ENCODE measurements at places on chromosomes 5 and 9.

GRCh38 chr5:125338440-125339174, 592.2 kb upstream of the ZNF608 start:
- DNase-seq = no peak

GRCh38 chr9:20197976-20198685, 409.3 kb upstream of the SLC24A2 start:
- DNase-seq = no peak

- peak; percentile 50 for DNase-seq
Observed at GRCh38 chr9:92140074-92140753, 25.0 kb upstream of the SPTLC1 start.

- DNase-seq = no peak
Observed at GRCh38 chr5:54691656-54692055, 174.1 kb downstream of the SNX18 start.

GRCh38 chr9:92671323-92671722, 1.4 kb upstream of the IPPK start:
- no peak for DNase-seq

DNA sequence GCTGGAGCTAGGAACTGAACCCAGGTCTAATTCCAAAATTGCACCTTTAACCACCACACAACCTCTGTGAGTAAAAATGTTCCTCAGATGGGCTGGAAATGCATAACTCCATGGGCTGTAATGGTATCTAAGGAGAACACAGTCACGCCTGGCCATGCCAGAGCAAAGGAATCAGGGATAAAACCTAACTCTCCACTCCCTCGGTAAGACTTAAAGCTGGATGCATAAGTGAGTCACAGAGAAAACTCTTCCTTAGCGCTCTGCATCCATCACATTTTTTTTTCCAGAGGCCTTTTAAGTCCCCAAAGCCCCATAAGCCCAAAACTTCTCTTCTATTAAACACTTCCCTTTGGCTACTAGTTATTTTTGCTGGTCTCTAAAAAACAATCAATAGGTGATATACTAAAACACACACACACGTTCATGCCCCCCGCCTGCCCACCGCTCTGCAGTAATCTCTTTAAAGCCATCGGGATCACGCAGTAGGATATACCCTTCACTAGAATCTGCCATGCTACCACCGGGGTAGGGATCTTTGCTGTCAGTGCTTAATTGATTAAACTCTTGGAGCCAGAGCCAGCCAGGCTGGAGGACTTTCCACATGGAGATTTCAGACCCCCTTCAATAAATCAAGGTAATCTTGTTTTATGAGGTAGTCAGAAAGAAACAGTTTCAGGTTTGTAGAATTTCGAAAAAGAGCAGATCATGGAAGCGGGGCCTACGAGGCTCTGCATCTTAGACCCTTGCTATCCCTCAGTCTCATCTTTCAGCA, 212.9 kb downstream of the MAPKAP1 start:
- no peak for DNase-seq

Data from activated CD4-positive, alpha-beta T cell treated with anti-CD3 and anti-CD28 coated beads for 1 hour (primary cell).